ENCODE measurements at places on chromosomes 1 and 21.

DNA sequence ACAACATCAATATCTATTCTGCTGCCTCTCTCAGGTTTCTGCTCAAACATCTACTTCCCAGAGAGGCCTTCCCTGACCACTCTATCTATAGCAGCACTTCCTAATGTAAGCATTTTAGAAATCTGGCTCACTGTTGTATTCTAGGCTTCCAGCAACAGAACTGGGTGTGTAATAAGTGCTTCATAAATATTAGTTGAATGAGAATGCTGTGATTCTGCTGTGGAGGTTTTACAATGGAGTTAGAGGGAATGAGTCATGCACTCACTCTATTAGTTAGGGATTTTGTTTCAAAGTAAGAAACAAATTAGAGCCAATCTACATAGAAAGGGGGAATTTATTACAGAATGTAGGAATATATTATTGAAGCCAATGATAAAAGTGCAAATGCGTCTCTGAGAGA, 38.6 kb upstream of the SLC35F3 start:
- no peak for DNase-seq

- DNase-seq, result no peak
Observed at GRCh38 chr1:159197561-159198557, 6.8 kb upstream of the ACKR1 start.

GRCh38 chr1:25610822-25611630, 5.6 kb upstream of the MAN1C1 start:
- DNase-seq, result peak; percentile 20

DNA sequence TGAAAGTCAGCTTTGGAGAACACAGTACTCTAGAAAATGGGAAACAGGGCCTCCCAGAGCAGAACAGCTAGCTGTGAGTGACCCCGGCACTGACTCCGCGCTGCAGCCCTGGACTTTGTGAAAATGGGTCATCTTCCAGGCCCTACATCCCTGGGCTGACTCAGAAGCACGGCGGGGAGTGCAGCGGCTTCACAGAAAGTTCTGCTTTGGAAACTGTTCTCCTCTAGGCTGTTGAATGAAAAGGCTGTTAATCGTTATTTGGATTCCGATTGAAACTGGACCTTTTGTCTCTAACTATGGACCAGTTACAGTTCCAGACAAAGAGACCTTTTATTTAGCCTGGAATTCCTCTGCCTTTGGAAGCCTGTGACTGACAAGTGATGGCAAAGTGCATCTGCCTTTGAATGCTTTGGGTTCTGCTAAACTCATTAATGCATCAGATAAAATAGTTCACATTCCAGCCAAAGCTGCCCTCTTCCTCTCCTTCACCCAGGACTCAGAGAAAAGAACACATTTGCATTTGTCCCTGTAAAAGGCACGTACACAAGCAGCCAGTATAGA, 144.9 kb upstream of the HOOK1 start:
- no peak for DNase-seq

DNA sequence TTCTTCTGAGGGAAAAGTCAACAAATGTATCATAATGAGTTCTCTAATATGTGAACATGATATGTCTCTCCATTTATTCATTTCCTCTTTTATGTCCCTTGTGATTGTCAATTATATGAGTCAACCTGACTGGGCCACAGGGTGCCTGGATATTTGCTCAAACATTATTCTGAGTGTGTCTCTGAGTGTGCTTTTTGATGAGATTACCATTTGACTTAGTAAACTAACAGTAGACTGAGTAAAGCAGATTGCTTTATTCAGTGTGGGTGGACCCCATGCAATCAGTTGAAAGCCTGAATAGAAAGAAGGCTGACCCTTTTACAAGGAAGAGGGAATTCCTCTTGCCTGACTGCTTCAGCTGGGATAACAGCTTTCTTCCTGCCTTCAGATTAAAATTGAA, 142.6 kb downstream of the SLC35F3 start:
- no peak for DNase-seq

DNA sequence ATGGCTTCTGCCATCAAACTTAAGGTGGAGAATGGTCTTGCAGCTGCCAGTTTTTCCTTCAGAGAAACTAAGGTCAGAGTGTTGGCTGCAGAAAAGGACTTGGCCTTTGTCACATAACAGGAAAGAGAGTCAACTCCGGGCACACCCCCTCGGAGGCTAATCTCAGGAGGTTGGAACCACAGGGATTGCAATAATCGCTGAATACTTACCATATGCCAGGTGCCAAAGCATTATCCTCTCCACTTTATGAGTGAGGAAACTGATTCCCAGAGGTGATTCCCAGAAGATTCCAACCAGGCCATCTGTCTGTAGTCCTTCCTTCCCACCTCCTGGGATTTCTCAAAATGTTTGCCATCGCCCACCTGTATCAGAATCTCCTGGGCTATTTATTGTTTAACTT, 54.0 kb downstream of the LACTBL1 start:
- DNase-seq, result no peak

- no peak for DNase-seq
Observed at GRCh38 chr1:182968151-182968741, 15.3 kb upstream of the SHCBP1L start.
